ENCODE measurements at places on chromosomes 5 and 9.
A peak's percentile ranks its signal among the peaks of the same experiment; 100 is the strongest.

DNA sequence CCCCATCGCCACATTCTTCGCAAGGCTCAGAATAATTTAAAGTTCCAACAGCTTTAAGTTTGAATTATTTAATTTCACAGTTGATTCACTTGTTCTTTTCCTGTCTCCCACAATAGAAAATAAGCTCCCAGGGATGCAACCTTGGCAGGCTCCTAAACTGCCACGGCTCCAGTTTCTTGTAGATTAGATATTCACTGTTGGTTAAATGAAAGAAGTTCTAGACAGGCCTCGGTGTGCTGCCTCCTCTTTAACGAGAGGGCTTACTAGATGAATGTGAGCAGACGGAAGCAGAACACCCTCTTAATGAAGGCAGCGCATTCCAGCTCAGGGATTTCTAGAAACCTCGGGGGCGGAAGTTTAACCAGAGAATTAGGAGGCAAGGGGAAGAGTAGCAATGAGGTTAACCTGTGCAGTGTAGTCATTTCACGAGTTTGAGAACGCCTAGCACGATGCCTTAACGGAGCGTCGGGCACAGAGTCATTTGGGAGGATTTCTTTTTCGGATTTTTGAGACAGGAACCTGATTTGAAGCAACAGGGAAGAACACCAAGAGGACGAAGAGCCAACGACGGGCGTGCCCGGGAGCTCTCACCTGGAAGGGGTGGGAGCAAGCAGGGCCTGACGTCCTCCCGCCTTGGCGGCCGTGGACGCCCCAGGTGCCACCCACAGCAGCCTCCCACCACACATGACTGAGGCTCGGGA lies 637 bp upstream of the SMC5 start:
- peak; percentile 56 for DNase-seq

DNA sequence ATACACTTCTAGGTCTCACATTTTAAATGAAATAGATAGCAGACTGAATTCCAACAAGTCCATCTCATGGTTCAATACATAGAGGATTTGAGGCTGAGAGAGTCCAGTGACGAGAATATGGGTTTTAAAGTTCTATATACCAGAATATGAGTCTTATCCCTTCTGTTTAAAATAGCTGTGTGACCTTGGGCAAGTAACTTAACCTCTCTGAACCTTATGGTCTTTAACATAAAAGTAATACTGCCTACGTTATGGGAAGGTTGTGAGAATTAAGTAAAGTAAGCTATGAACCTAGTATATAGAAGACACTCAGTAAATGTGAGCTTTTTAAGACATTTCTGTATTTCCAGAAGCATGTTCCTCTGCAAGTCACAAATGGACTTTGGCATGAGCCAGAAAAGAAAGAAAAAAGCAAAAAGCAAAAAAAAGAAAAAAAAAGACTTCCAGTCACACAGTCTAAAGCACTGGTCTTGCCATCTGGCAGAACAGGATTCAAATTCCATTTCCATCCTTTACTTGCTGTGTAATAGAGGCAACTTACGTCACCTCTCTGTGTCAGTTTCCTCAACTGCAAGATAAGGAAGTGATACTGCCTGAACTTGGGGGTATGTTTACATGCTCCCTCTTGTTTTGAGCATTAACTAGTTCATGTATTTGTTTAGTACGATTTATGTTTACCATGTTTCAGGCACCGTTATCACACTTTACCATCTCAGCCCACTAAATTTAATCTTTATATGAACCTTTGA lies 248.2 kb downstream of the TRIM32 start:
- DNase-seq = no peak

DNA sequence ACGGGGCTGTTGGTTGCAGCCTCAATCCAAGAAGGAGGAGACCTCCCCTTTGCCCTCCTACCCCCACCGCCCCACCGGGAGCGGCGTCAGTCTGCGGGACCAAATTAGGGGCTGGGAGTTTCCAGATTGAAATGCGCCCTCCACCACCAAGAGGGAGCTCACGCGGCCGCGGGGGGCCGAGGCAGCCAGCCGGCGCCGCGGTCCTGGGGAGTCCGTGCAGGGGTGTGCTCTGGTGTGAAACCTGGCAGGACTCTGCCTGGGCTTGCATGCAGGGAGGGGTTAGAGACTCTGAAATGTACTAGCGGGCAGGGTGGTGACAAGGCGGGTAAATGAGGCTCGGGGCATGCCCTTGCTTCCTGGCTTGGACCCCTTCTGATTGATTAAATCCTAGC lies 989 bp upstream of the FBN2 start:
- DNase-seq = peak; percentile 34

GRCh38 chr9:100698945-100699344 lies 121.1 kb downstream of the CAVIN4 start:
- DNase-seq = no peak

- DNase-seq = no peak
These were observed 13.0 kb downstream of the RGS7BP start for GRCh38 chr5:64518793-64519192.
